NCI-H1105 (cell line): ENCODE measurements at places on chromosomes 2 and 18.

DNA sequence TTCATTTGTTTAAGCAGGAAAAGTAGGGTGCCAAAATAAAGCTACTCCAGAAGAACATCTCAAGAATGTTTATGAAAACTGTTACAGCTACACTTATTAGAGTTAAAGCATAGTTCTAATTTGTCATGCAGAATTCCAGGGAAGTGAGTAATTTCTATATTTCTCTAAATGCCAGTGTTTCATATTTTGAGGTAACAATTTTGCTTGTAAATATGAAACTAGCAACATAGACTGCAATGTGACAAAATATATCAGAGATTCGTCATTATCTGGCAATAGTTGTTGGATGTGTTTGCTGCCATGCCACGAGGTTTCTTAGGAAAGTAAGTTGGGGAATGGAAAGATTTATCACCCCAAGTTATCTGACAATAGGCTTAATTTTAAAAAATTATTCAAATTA, 424.1 kb upstream of the ZEB2 start:
- no peak for DNase-seq

- DNase-seq, result no peak
Observed at GRCh38 chr2:172704072-172704936, 31.3 kb upstream of the RAPGEF4 start.

- DNase-seq, result no peak
Observed at GRCh38 chr2:68870215-68870614, 982 bp downstream of the BMP10 start.

DNA sequence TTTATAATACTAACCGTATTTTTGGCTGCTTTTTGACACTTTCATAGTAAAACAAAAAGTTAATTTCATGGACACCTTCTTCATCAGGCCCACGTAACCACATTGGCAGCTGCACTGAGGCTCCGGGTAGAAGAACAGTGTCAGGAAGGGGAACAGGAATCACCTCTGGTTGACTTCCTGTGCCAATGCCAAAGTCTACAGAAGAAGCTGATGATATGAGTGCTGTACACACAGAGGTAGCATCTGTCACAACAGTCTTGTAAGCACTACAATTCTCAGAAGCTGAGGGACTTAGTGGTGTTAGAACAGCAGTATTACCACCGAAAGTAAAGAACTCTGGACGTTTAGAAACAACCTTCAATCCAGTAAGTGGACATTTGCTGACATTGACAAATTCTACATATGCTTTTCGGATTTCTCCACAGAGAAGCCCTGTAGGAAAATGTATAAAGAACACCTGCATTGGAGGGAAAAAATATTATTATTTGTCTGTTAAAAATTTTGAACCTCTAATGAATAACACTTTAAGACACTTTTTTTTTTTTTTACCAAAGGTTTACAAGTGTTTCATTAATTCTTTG, 85.3 kb downstream of the TRAPPC8 start:
- DNase-seq, result no peak

DNA sequence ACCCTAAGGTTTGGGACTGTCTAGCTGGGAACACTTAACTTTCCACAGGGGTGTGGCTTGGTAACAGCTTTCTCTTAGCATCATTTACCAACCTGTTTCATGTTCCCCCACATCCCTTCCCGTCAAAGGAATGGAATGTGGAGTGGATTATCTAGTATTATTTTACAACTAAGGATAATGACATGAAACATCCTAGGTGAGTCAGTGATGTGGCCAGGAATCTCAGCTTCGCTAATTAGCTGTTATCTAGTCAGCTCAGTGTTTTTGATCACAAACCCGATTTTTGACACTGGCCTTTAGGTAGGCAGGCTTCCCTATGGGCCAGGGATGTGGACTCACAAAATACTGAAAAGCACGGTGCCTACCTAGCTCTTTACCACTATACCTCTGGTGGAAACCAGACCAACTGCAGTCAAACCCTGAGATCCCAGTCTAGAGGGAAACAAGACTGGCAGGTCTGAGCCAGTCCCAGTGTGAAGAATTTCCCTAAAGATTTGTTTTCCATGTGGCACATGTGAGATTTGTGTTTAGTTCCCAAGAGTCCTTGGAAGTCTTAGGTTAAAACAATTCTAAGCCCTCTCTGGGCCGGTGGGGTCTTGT, 2.8 kb upstream of the NRP2 start:
- DNase-seq, result no peak

GRCh38 chr2:177783835-177784744, 288.5 kb downstream of the PDE11A start:
- no peak for DNase-seq

DNA sequence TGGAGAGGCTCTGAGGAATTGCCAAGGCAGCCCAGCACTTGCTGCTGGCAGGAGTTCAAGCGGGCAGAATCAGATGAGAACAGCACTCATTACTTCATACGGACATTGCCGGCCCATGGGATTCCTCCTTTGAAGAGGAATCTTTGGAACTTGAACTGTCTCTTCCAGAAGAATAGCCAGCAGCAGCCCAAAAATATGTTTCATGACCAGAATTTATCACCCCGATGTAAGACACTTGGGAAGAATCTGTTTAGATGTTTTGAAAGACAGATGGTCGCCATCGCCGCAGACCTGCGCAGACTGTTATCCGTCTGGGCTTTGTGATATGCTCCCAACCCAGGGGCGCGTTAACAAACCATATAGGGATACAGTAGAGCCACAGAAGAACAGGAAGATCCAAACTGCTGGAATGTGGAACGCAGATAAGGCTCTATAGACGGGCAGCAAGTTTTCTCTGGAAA, 3.7 kb upstream of the ADI1 start:
- DNase-seq, result no peak

- DNase-seq, result no peak
Observed at GRCh38 chr2:178819992-178820391, 12.8 kb upstream of the TTN start.

- no peak for DNase-seq
Observed at GRCh38 chr2:134253117-134253704, 661 bp upstream of the MGAT5 start.

DNA sequence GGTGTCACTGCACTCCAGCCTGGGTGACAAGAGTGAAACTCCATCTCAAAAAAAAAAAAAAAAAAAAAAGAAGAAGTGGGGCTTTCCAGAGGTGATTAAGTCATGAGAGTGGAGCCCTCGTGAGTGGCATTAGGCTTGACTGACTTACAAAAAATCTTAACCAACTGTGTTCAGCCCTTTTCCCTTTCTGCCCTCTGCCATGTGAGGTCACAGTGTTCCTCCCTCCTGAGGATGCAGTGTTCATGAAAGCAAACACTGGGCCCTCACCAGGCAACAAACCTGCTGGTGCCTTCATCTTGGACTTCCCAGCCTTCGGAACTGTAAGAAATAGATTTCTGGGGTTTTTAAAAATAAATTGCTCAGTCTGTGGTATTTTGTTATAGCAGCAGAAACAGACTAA, 37.0 kb upstream of the METTL21A start:
- no peak for DNase-seq

DNA sequence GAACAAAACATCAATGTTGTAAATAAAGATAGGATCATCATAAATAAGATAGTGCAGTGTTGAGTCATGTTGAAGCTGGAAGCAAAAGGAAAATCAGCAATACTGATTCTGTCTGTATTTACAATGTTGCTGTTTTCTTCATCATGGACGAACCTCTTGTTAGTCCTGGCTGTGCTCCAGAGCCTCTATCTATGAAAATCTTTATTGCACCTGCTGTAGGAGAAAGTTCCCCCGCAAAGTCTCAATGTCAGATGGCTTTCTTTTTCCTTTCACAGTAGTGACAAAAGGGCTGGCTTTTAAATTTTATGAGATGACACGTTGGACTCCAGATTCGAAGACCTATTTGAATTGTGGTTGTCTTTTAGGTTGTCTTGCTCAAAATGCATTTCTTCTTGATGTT, 98.5 kb upstream of the LRRTM1 start:
- DNase-seq, result no peak

GRCh38 chr18:57018845-57019244, 128.0 kb upstream of the BOD1L2 start:
- no peak for DNase-seq
